Stimulated activated CD8-positive, alpha-beta memory T cell treated with anti-CD3 and anti-CD28 coated beads, Interleukin-7, amount 100 ng/mL, for 1 hour (primary cell): ENCODE measurements at places on chromosomes 3 and 15.

GRCh38 chr3:134464064-134464688, 21.6 kb downstream of the ANAPC13 start:
- no peak for DNase-seq

DNA sequence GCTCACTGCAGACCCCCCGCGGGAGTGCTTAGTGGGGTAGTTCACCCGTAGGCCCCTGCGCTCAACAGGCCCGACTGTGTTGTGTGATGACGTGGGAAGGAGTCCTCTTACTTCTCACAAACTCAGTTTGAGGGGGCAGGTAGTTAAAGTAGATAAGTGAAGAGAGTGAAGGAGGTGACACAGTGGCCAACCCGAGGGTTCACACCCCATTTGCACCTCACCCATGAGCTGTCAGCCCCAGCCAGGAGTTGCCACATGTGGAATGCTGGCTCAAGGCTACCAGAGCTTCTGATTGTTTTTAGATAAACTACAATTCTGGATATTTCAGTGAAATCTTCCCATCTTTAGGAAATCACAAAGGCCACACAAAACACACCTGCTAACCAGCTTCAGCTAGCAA, 64.1 kb upstream of the ABHD17C start:
- DNase-seq: no peak

DNA sequence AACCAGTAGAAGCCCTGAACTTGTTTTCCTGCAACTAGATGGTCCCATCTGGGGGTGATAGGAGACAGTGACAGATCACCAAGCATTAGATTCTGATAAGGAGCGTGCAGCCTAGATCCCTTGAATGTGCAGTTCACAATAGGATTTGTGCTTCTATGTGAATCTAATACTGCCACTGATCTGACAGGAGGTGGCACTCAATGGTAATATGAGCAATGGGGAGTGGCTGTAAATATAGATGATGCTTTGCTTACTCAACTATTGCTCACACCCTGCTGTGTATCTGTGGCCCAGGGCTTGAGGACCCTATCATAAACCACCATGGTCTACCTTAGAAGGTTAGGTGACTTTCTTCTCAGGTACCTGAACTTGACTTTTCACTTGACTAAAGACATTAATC, 417.1 kb upstream of the ARHGEF26 start:
- DNase-seq: no peak

DNA sequence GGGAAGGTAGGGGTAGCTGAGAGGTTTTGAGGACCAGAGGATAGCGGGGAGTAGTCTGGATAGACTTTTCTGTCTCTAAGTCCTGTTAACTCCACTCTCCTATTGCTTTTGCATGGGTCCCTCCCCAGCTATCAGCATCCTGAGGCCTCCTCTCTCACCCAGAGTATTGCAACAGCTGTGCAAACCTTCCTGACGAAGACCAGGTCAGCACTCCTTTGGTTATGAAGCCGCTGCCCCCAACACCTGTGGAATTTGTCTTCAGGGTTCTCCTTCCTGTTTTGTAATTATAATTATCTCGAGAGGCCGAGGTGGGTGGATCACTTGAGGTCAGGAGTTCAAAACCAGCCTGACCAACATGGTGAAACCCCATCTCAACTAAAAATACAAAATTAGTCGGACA, 24.8 kb downstream of the TYRO3 start:
- no peak for DNase-seq

GRCh38 chr15:67825881-67826716, 790 bp downstream of the SKOR1 start:
- no peak for DNase-seq

DNA sequence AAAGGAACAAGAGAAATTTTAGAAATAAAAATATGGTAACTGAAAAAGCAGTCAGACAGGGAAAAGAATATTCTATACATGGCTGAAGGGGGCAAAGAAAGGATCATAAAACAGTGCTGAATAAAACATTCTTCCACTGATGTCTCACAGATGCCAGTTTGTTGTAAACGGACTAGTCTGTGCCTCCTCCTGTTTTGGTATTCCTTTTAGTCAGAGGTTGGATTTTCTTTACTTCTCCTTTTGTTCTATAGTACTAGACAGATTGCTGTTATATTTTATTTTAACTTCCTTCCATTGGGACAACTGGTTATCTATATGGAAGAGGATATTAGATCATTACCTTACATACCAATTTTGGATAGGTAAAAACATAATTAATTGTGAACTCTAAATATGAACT, 16.0 kb upstream of the GNB5 start:
- no peak for DNase-seq

- no peak for DNase-seq
Measured at GRCh38 chr15:35252351-35252865, 167.3 kb upstream of the NANOGP8 start.

DNA sequence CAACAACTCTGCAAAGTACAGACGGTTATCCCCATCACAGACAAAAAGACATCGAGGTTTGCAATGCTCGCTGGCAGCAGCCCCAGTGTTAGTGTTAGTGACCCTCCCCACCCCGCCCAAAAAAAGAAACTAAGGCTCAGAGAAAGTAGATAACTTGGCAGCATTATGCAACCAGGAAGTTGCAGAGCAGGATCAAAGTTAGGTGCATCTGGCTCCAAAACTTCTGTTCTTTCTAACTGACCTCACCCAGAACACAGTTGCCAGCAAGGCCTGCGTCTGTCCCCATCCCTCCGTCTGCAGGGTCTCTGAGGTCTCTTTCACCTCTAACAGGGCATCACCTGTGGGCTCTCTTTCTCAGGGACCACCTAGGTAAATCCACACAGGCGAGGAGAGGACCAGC, 51.5 kb downstream of the BDH1 start:
- no peak for DNase-seq
